ENCODE measurements at places on chromosomes 1 and 21. TPM values are rescaled to one million over a fixed set of nuclear protein-coding genes. Genes with fewer than 3 reads are reported as not detected.
A peak's percentile ranks its signal among the peaks of the same experiment; 100 is the strongest.

Gene MYCL
- total RNA-seq = not detected

Gene EPHX1
- 5.4 TPM for total RNA-seq

Gene LMX1A
- not detected for total RNA-seq

Gene CXADR
- 0.99 TPM for total RNA-seq

Gene TMEM52
- total RNA-seq = not detected

- peaks cover 14% of the 10 kb centered on the region for H3K36me3 ChIP-seq
- H3K4me3 ChIP-seq = no peak overlapping the region
- peak; percentile 8 for DNase-seq
- H3K27me3 ChIP-seq = no peaks in the 10 kb centered on the region
- H3K27ac ChIP-seq = no peak overlapping the region
Observed at GRCh38 chr21:29145354-29145782, 14.9 kb downstream of the MAP3K7CL start.

DNA sequence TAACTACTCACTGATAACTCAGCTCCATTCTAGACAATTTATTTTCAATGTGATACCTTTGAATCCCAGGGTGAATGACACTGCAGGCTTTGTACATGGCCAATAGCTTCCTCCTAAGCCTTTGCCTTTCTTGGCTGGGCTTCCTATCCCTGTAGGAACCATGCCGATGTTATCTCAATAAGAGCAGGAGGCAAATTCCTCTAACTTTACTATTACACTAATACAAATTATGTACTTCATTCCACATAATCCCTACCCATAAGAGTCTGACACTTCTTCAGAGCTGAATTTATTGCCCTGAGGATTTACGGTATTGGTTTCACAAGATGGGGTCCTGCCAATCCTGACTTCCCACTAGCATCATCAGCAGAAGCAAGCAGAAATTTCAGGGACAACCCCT is 14.0 kb downstream of the TGFBR3 start:
- peak overlapping the region; percentile 15 for H3K4me3 ChIP-seq
- H3K36me3 ChIP-seq = no peaks in the 10 kb centered on the region
- H3K4me1 ChIP-seq = peaks cover 41% of the 10 kb centered on the region
- H3K27ac ChIP-seq = no peak overlapping the region
- DNase-seq = no peak

DNA sequence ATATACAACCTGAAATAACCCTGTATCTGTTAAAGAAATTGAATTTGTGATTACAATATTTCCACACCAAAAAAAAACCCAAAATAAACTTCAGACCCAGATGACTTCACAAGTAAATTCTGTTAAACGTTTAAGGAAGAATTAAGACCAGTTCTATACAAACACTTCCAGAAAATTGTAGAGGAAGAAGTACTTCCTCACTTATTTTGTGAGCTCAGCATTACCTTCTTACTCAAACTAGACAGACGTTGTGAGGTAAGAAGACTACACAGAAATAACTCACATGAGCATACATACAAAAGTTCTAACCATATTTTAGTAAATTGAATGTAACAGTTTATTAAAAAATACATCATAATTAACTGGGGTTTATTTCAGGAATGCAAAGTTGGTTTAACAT is 18.8 kb downstream of the RALGPS2 start:
- peaks cover 21% of the 10 kb centered on the region for H3K36me3 ChIP-seq
- no peak for DNase-seq
- H3K4me1 ChIP-seq = no peaks in the 10 kb centered on the region
- no peaks in the 10 kb centered on the region for H3K27me3 ChIP-seq
- no peak overlapping the region for H3K27ac ChIP-seq

DNA sequence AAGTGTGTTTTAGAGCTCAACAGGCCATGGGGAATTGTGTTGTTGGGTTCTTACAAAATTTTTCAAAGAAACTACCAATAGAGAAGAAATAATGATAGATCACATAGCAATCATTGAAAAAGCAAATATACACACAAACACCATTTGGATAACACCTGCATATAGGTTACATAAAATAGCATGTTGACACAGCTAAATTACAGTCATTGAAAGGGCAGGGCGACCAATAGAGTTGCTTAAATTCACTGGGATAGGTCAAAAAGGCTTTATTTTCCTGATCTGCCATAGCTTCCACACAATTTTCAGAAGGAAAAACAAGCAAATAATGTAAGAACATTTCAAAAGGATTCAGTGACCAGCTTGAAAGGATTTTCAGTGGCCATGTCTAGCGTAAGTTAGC is 57.9 kb upstream of the FGGY start:
- H3K4me3 ChIP-seq = no peak overlapping the region
- peaks cover 4% of the 10 kb centered on the region for H3K27me3 ChIP-seq
- H3K4me1 ChIP-seq = no peaks in the 10 kb centered on the region
- DNase-seq = no peak
- no peak overlapping the region for H3K27ac ChIP-seq

- H3K27ac ChIP-seq = no peak overlapping the region
- peaks cover 6% of the 10 kb centered on the region for H3K36me3 ChIP-seq
- DNase-seq = no peak
- peaks cover 5% of the 10 kb centered on the region for H3K4me1 ChIP-seq
- H3K27me3 ChIP-seq = no peaks in the 10 kb centered on the region
- H3K4me3 ChIP-seq = no peak overlapping the region
Observed at GRCh38 chr1:8678673-8679394, 138.6 kb downstream of the RERE start.

DNA sequence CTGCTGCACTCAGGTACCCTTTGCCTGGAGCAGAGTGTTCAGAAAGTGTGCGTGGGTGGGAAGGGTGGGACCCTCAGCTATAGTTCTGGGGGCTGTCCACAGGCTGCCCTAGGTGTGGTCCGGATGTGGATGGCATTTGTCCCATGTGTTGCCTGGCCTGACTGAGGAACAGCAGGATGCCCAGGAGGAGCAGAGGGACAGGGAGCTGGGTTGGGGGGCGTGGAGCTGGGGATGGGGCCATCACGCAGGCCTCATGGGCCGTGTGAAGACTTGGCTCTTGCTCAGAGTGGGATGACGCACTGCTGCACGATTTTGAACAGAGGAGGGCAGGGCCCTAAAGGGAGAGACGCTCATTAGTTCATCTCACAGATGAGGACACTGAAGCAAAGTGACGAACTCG is 17.0 kb downstream of the C1orf115 start:
- no peak for DNase-seq
- no peaks in the 10 kb centered on the region for H3K36me3 ChIP-seq
- no peak overlapping the region for H3K27ac ChIP-seq
- no peak overlapping the region for H3K4me3 ChIP-seq

DNA sequence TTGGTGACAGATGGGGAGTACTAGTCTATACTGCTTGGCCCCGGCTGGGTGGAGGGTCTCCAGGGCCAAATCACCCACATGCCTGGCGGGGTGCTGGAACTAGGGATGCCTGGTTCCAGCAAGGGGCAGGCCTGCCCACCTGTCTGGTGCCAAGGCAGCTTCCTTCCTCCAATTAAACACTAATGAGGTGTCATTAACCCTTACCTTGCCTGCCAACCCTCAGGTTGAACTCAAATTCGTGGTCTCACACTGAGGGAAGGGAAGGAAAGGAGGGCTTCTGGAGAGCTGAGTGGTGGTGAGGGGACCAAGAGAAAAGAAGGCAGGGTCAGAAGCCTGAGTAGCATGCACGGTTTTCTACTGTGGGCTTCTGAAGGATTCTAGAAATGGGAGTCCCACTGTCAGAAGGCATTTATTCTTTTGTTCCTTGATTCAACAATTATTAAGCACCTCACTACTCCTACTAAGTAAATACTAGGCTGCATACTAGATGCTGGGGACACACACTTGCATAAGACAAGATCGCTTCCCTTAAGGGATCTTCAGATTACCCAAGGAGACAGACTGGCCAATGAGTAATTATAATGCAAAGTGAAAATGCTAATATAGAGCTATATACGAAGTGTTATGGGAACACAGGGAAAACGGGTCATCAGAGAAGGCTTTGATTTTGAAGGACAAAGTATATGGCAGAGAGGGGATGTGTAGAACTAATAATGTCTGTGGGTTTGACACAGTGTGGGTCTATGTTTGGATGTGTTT is 5.9 kb upstream of the EFNA3 start:
- H3K4me3 ChIP-seq = no peak overlapping the region
- H3K27ac ChIP-seq = no peak overlapping the region
- no peaks in the 10 kb centered on the region for H3K27me3 ChIP-seq
- peaks cover 9% of the 10 kb centered on the region for H3K36me3 ChIP-seq
- DNase-seq = no peak

- peaks cover 9% of the 10 kb centered on the region for H3K27me3 ChIP-seq
- no peak overlapping the region for H3K4me3 ChIP-seq
- peak overlapping the region; percentile 32 for H3K27ac ChIP-seq
- peaks cover 5% of the 10 kb centered on the region for H3K4me1 ChIP-seq
- H3K36me3 ChIP-seq = no peaks in the 10 kb centered on the region
Observed at GRCh38 chr1:114092186-114093062, 61.2 kb downstream of the SYT6 start.

GRCh38 chr1:62263006-62263813 is 56.0 kb downstream of the KANK4 start:
- peaks cover 10% of the 10 kb centered on the region for H3K27me3 ChIP-seq
- H3K4me1 ChIP-seq = no peaks in the 10 kb centered on the region
- no peak overlapping the region for H3K27ac ChIP-seq
- no peak for DNase-seq
- no peaks in the 10 kb centered on the region for H3K36me3 ChIP-seq
- H3K4me3 ChIP-seq = no peak overlapping the region

DNA sequence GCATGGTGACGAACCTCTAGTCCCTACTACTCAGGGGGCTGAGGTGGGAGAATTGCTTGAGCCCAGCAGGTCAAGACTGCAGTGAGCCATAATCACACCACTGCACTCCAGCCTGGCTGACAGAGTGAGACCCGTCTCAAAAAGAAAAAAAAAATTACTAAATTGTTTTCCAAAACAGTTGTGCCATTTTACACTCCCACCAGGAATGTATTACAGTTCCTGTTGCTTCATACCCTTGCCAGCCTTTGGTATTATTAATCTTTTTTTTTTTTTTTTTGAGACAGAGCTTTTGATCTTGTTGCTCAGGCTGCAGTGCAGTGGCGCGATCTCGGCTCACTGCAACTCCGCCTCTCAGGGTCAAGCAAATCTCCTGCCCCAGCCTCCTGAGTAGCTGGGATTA is 55.9 kb downstream of the RPS6KA1 start:
- peaks cover 4% of the 10 kb centered on the region for H3K4me1 ChIP-seq
- no peak overlapping the region for H3K27ac ChIP-seq
- H3K27me3 ChIP-seq = no peaks in the 10 kb centered on the region
- peaks cover 3% of the 10 kb centered on the region for H3K36me3 ChIP-seq
- H3K4me3 ChIP-seq = no peak overlapping the region
- DNase-seq = no peak
